ENCODE measurements at places on chromosomes 4 and X. TPM values are rescaled to one million over a fixed set of nuclear protein-coding genes. Genes with fewer than 3 reads are reported as not detected.

Gene SYTL5
- total RNA-seq = 0.19 TPM

DNA sequence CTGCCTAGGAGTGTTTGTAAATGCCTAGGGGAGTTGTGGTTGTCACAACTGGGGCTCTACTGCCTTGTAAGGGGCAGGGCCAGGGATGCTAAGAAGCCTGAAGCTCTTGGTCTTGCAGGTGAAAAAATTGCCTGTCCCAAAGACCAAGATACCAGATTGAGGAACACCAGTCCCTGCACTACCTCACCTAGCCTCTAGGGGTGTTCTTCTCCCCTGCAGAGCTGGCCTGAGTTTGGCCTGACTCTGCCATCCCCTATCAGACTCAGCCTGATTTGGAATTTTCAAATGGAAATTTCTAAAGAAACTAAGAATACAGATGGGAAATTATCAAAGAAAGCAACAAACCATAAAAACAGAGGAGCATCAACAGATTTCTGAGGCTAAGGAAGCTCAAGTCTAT is 90.4 kb downstream of the ZC4H2 start:
- H3K4me1 ChIP-seq = no peaks in the 10 kb centered on the region
- H3K27me3 ChIP-seq = no peaks in the 10 kb centered on the region
- H3K27ac ChIP-seq = no peak overlapping the region
- no peaks in the 10 kb centered on the region for H3K36me3 ChIP-seq
- DNase-seq = no peak

Gene CFP
- 0.20 TPM for total RNA-seq

GRCh38 chrX:71515038-71515396 is 17.9 kb upstream of the OGT start:
- H3K27me3 ChIP-seq = peaks cover 1% of the 10 kb centered on the region
- no peak for DNase-seq
- H3K36me3 ChIP-seq = no peaks in the 10 kb centered on the region
- H3K4me3 ChIP-seq = no peak overlapping the region
- peaks cover 12% of the 10 kb centered on the region for H3K4me1 ChIP-seq

GRCh38 chr4:34182306-34182705 is 2062.0 kb downstream of the ARAP2 start:
- H3K27me3 ChIP-seq = no peaks in the 10 kb centered on the region
- peaks cover 69% of the 10 kb centered on the region for H3K4me1 ChIP-seq
- peak; percentile 10 for DNase-seq
- H3K27ac ChIP-seq = peak overlapping the region; percentile 90
- H3K36me3 ChIP-seq = peaks cover 1% of the 10 kb centered on the region
- peak overlapping the region; percentile 70 for H3K4me3 ChIP-seq

- peaks cover 63% of the 10 kb centered on the region for H3K36me3 ChIP-seq
- 0 out of 2 replicates have a peak, but pooled peaks cover 2% of the 10 kb centered on the region for H3K27me3 ChIP-seq
These were observed 21.0 kb downstream of the SEC24D start for GRCh38 chr4:118814891-118815290.

GRCh38 chr4:142840516-142841123 is 5.5 kb downstream of the INPP4B start:
- H3K36me3 ChIP-seq = no peaks in the 10 kb centered on the region
- no peak overlapping the region for H3K4me3 ChIP-seq
- no peak overlapping the region for H3K27ac ChIP-seq

DNA sequence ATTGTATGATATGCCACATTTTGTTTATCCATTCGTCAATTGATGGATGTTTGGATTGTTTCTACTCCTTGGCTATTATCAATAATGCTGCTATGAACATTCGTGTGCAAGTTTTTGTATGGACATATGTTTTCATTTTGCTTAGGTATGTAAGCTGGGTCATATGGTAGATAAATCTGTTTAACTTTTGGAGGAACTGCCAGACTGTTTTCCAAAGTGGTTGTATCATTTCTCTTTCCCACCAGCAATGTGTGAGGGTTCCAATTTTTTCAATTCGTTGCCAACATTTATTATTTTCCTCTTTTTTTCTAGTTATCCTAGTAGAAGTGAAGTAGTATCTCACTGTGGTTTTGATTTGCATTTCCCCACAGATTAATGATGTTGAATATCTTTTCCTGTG is 71.8 kb downstream of the DIAPH2 start:
- no peak overlapping the region for H3K4me3 ChIP-seq
- H3K36me3 ChIP-seq = no peaks in the 10 kb centered on the region
- H3K27ac ChIP-seq = no peak overlapping the region
- no peaks in the 10 kb centered on the region for H3K4me1 ChIP-seq
- H3K27me3 ChIP-seq = no peaks in the 10 kb centered on the region

Gene XK
- total RNA-seq = not detected

Gene XG
- total RNA-seq = not detected

Gene GPRASP2
- 14.4 TPM for total RNA-seq

Gene PFKFB1
- total RNA-seq = not detected

GRCh38 chrX:44675362-44676024 is 132.8 kb upstream of the FUNDC1 start:
- H3K27ac ChIP-seq = no peak overlapping the region
- no peaks in the 10 kb centered on the region for H3K36me3 ChIP-seq
- H3K4me3 ChIP-seq = peak overlapping the region; percentile 29

Gene CPZ
- 3.0 TPM for total RNA-seq

- no peak overlapping the region for H3K27ac ChIP-seq
- H3K4me1 ChIP-seq = no peaks in the 10 kb centered on the region
- H3K4me3 ChIP-seq = no peak overlapping the region
- no peaks in the 10 kb centered on the region for H3K27me3 ChIP-seq
- DNase-seq = no peak
These were observed 17.6 kb downstream of the HS6ST2 start for GRCh38 chrX:132940727-132941327.

DNA sequence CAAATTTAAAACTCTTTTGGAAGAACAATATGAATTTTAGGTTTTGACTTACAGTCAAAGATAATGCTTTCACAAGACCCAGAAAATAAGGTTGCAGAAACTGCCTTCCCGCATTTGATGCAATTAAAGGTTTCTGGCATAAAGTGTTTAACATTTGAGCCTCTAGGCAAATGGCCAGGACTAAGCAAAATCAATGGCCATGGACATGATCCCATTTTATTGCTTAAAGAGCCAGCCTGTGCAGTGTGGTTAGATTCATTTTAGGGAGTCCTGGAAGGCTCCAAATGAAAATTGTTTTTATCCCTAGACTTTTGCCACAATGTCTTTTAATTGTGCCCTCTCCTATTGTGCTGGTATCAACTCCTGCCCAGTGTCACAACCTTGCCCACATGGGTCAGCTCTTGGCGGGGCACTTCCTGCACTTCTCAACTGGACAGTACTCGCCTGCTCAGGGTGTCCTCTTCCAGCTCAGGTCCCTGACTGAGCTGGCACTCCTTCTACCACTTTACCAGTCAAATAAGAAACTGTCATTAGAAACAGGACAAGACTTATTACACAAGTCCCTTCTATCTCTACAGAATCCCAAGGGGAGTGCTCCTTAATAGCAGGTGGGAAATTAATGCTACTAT is 208.4 kb upstream of the NPY2R start:
- no peaks in the 10 kb centered on the region for H3K4me1 ChIP-seq
- H3K27me3 ChIP-seq = no peaks in the 10 kb centered on the region
- no peaks in the 10 kb centered on the region for H3K36me3 ChIP-seq
- no peak overlapping the region for H3K27ac ChIP-seq
- no peak for DNase-seq
- no peak overlapping the region for H3K4me3 ChIP-seq

DNA sequence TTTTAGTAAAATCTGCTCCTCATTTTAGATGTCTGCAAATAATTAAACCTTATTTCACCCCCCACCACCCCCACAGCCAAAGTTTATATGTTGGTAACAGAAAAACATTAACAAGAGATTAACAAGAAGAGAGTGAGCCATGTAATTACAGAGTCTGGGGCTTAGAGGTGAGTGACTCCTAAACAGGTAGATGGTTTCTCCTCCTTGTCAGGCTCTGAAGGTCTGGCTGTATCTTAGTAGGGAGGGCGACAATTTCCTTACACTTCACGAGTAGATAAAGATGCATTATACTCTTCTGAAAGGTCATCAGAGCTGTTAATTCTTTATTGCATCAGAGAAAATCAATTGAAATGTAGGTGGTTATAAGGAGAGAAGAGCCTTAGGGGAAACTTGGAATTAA is 171.8 kb upstream of the ANKRD50 start:
- H3K27ac ChIP-seq = no peak overlapping the region
- no peak overlapping the region for H3K4me3 ChIP-seq
- H3K36me3 ChIP-seq = no peaks in the 10 kb centered on the region
- H3K4me1 ChIP-seq = no peaks in the 10 kb centered on the region
- DNase-seq = no peak

GRCh38 chr4:138604556-138604955 is 362.4 kb upstream of the SLC7A11 start:
- no peak overlapping the region for H3K27ac ChIP-seq
- no peak overlapping the region for H3K4me3 ChIP-seq
- H3K27me3 ChIP-seq = peaks cover 7% of the 10 kb centered on the region
- H3K36me3 ChIP-seq = no peaks in the 10 kb centered on the region

DNA sequence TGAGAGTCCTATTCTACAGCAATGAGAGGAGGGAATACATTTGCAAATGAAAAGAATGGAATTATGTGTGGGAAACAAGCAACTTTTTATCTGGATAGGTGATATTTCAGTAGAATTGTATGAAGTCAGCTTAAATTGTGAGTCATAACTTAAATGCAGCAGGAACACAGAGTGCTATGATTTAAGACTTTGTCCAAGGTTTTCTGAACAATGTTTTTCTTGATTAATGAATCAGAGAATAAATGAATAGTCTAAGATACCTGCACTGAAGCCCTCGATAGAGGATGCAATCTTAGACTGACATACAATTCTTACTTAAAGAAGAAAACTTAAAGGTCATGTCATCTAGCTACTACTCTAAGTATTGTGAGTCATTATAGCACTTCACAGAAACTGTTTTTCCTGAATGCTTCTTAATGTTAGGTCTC is 8.0 kb downstream of the ARHGEF38 start:
- DNase-seq = no peak
- H3K4me1 ChIP-seq = no peaks in the 10 kb centered on the region
- H3K36me3 ChIP-seq = no peaks in the 10 kb centered on the region
- no peak overlapping the region for H3K4me3 ChIP-seq
- H3K27ac ChIP-seq = no peak overlapping the region

DNA sequence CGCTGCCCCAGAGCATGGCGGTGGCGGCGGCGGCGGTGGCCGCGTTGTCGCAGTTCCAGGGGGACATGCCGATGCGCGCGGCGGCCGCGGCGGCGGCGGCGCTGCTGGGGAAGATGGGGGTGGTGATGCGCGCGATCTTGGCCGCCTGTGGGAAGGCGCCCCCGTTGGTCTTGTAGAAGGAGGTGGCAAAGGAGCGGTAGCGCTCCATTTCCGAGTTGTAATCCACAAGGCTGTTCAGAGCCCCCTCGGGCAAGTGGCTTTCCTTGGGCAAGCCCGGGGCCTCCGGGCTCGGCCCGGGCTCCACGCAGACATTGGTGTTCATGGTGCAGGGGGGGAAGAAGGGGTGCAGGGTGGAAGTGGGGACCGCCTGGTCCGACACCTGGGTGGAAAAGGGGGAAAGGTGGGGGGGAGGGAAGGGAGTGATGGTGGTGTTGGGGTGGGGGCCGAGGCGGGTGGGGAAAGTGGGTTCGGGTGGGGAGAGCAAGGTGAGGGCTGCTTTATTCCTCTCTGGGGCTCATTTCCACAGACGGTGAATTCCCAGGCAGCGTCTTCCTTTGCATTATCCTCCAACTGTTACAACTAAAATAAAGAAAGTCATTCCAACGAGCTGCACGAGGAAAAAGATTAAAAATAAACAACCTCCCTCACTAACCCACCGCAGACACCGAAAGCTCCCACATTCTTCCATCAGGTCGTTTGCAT is 3.1 kb downstream of the CXXC4 start:
- H3K4me1 ChIP-seq = peaks cover 26% of the 10 kb centered on the region
- DNase-seq = no peak
- no peak overlapping the region for H3K27ac ChIP-seq
- peak overlapping the region; percentile 80 for H3K4me3 ChIP-seq
- no peaks in the 10 kb centered on the region for H3K36me3 ChIP-seq

DNA sequence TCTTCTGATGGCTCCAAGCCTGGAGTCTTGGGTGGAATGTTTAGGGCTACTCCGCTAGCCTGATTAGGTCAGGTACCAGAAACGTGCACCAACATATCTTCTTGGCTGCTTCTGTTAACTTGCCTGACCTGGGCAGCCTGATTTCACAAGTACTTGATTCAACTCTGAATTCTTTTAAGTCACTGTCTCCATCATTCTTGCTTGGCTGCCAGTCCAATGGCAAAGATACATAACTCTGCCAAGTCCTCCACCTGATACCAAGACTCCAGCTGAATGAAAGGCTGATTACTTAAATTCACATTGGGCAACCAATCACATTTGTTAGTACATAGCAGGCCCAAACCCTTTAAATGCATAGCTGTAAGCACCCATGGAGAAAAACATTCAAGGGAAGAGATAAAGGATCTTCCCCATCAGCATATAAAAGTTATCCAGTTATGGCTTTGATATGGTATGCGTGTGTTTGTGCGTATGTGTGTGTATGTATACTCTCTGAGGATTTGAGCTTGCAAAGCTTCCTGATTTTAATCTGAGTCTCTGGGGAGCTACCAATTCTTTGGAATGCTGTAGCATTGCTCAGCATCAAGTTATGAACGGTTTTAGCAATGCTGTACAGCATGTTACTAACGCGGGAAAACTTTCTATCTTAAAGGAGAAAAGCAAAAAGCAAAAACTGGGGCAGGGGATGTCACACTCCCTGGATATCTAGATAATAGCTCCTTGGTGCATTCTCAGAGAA is 917.2 kb downstream of the DMD start:
- H3K27ac ChIP-seq = no peak overlapping the region
- no peaks in the 10 kb centered on the region for H3K4me1 ChIP-seq
- H3K27me3 ChIP-seq = no peaks in the 10 kb centered on the region

Gene ZNF157
- total RNA-seq = not detected

All from HFFc6 (cell line).